ENCODE measurements at places on chromosomes 4 and X.

- DNase-seq: no peak
Measured at GRCh38 chrX:13013363-13014110, 30.9 kb downstream of the FAM9C start.

- no peak for DNase-seq
Measured at GRCh38 chr4:5128569-5128968, 77.3 kb downstream of the STK32B start.

DNA sequence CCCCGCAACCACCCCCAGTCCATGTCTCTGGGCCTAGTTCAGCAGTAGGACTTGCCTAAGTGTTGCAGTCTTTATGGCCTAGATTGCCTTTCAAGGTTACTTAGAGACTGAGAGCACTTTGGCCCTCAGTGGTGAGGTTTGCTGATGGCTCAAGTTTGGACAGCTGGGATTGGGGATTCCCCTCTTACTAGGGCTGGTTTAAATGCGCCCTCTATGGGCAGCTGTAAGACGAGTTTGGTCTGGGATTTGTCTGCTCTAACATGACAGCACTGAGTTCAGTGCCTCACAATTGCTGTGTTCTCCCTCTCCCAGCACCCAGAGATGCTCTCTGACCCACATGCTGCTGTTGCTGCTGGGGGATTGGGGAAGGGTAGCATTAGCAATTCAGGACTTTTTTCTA is 23.1 kb downstream of the DACH2 start:
- no peak for DNase-seq

DNA sequence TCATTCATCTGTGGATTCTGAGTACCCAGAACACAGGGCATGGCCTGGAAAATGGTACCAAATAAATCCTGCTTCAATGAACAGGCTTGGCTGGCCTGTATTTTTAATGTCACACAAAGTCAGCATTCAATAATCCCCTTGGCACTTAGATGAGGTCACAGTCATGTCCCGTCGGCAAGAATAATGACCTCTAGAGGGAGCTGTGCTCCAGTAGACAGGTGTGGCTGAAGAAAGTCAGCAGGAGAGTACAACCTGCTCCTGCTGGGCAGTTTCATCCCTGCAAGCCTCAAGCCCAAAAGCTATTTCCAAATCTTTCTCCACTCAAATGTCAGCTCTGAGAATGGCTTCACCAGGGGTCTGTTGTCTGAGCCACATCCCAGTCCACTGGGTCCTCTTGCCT is 404.0 kb upstream of the F9 start:
- DNase-seq: peak; percentile 22

DNA sequence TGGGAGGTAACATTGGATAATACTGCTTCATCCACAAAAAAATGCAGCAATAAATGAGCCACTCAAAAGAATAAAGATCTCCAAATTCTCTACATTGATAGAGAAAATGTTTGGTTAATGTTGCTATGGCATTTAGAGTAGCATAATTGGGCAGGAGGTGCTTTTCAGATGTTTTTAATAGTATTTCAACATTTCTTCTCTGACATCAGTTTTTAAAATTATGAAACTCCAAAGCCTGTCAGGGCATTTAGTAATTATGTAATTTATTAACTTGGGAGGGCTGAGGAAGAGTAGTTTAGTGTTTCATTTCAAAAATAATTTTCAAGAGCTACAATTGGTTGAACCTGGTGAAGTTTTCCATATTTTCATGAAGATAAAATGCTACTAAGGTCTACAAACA is 211.3 kb upstream of the INTU start:
- DNase-seq: no peak

GRCh38 chr4:76850010-76850441 is 47.9 kb downstream of the SOWAHB start:
- no peak for DNase-seq

- no peak for DNase-seq
Measured at GRCh38 chrX:12563121-12563520, 228.1 kb upstream of the PRPS2 start.

GRCh38 chr4:109511414-109511813 is 48.6 kb upstream of the MCUB start:
- DNase-seq: no peak

Data from stimulated activated CD8-positive, alpha-beta memory T cell treated with anti-CD3 and anti-CD28 coated beads, Interleukin-4, amount 100 ng/mL, for 48 hours (primary cell).